IPS DF 6.9 (cell line): ENCODE measurements at places on chromosomes 13 and 19.

DNA sequence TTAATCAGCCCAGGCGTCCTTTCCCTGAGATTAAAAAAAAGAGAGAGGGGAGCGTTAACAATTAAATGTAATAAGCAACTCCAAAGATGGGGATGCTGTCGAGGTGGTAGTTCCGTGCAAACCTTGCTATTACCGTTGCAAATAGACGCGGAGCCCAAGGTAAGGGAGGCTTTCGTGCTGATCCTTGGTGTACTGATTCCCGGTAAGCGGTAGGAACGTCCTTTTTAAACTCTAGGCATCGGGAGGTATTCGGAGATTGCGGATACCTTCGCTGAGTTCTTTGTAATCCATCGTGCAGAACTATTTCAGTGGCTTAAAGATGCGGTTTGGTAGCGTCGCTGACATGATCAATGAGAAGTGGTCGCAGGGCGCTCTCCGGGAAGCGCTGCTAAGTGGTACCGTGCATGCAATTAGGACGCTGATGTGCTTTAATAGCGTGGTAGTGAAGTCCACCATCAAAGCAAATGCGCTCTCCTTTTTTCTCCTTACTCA is 3.1 kb downstream of the SLITRK5 start:
- DNase-seq = no peak
- peak overlapping the region; percentile 8; the same call in 1 of the 2 replicates for H3K4me3 ChIP-seq
- H3K4me1 ChIP-seq = peaks cover 5% of the 10 kb centered on the region; the same call in 1 of the 2 replicates

DNA sequence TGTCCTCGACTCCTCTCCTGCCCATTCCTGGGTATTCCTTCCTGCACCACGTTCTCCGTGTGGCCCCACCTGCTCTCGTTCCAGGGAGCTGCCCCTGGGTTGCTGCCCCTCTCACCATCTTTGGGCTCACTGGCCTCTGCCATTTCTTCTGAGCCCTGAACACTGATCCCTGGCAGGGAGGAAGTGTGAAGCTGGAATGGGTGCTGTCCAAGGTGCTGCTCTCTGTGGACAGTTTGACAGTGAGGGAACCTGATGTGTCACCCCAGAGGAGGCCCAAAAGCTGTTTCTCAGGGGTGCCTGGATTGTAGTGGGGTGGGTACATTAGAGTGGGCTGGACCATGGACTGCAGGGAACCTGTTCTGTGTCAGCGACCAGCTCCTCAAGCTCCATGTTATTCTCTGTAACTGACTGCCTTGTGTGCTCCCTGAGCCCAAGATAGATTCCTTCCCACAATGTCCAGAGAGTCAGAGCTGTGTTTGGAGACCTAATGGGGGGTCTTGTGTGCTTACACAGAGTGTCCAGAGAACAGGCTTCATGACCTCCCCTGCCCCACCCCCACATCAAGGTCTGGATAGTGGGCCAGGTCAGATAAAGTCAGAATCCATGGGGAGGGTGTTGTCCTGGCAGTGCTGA is 7.2 kb upstream of the CEACAM8 start:
- no peak for DNase-seq
- H3K27me3 ChIP-seq = no peaks in the 10 kb centered on the region
- no peaks in the 10 kb centered on the region for H3K36me3 ChIP-seq
- no peaks in the 10 kb centered on the region for H3K4me1 ChIP-seq
- H3K4me3 ChIP-seq = no peak overlapping the region

GRCh38 chr19:49987159-49987698 is 26.3 kb upstream of the SIGLEC11 start:
- H3K36me3 ChIP-seq = no peaks in the 10 kb centered on the region
- no peaks in the 10 kb centered on the region for H3K4me1 ChIP-seq
- H3K4me3 ChIP-seq = no peak overlapping the region
- no peaks in the 10 kb centered on the region for H3K27me3 ChIP-seq
- DNase-seq = peak; percentile 94
- H3K27ac ChIP-seq = no peak overlapping the region

DNA sequence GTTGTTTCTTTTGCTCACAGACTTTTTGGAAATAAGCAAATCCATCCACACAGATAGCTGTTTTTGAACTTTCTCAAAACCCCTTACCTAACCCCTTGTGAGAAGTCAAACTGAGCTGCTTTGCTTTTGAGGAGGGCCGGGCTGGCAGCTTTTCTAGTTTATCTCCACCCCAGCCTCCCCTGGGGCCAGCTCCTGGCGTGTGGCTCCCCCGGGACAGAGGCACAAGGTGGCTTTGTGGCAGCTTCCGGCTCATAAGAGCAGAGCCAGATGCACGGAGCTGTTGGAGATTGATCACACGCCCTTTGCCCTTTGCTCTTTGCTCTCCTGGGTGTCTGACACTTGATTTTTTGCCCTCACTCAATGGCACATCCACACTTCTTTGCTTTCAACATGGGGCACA is 24.9 kb upstream of the RNF113B start:
- H3K4me3 ChIP-seq = no peak overlapping the region
- H3K36me3 ChIP-seq = no peaks in the 10 kb centered on the region
- H3K27me3 ChIP-seq = no peaks in the 10 kb centered on the region
- no peak for DNase-seq
- no peak overlapping the region for H3K27ac ChIP-seq
- H3K4me1 ChIP-seq = peaks cover 4% of the 10 kb centered on the region; the same call in 1 of the 2 replicates

DNA sequence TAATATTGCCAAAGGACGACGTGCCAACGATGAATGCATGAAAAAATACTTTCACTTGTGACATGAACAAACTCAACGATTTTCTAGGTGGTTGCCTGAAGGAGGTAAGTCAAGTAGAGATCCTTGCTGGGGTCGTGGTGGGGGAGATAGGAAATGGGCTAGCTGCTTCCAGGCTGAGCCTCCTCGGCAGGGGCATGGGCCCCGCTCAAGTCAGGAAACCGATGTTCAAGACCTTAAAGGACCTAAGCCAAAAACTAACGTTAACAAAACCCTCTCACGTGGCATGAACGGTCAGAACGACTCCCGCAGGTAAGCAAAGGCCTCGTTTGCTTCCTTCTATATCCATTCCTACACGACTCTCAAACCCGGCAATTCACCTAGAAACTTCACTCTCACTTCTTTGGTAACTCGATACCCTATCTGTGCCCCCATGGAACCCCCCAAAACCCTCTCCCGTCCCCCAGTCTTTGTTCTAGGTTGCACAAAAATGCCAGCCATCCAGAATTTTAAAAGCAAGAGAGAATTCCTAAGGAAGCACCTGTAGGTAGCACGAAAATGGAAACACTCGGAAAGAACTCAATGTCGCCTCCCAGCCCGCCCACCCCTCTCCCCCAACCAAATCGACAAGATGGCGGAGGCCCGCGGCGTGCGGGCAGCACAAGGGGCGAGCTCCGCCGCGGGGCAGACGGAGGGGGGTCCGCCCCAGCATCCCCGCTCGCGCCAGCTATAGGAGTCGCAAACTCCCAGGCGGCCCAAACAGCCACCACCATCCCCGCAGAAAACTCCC is 13.6 kb downstream of the ACP4 start:
- no peaks in the 10 kb centered on the region for H3K4me1 ChIP-seq
- peak overlapping the region; percentile 100 for H3K4me3 ChIP-seq
- no peak for DNase-seq
- no peak overlapping the region for H3K27ac ChIP-seq

DNA sequence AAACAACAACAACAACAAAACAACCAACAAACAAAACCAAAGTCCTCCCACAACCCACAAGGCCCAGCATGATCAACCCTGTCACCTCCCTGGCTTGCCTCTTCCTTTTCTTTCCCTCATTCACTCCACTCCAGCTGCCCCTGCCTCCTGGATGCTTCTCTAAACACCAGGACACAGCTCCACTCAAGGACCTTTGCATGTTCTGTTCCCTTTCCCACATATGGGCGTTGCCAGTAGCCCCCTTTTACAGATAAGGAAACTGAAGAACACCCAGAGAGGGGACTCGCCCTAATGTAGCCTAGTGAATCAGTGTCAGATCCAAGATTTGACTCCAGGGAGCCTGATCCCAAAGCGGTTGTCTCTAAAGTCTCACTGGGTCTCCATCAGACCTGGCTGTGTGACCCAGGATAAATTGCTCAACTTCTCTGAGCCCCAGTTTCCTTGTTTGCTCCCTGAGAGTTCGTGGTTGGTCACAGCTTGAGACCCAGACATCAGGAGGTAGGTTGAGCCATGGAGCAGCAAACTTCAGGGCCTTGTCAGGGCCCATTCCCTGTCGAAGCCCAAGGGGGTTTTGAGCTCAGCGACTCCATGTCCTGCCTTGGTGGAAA is 3.0 kb upstream of the DOCK6 start:
- H3K36me3 ChIP-seq = no peaks in the 10 kb centered on the region
- no peaks in the 10 kb centered on the region for H3K27me3 ChIP-seq
- peaks cover 2% of the 10 kb centered on the region; the same call in 1 of the 2 replicates for H3K4me1 ChIP-seq
- no peak overlapping the region for H3K27ac ChIP-seq
- no peak overlapping the region for H3K4me3 ChIP-seq

DNA sequence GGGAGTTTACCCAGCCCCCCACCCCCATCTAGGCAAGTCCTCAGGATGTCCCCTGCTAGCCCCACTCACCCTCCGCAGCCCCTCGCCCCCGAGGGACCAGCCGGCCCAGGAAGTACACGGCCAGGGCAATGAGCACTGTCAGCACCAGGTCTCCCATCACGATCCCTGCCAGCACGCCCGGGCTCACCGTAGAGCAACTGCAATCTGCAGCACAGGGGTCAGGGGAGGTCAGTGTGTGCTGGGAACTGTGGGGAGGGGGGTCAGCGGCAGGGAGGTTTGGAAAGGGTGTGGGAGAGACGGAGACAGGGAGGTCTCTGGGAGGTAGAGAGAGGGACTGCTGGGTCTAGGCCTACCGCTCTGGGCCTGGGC is 734 bp downstream of the TYROBP start:
- no peak overlapping the region for H3K27ac ChIP-seq
- peaks cover 6% of the 10 kb centered on the region for H3K4me1 ChIP-seq
- no peak for DNase-seq
- no peak overlapping the region for H3K4me3 ChIP-seq
- no peaks in the 10 kb centered on the region for H3K27me3 ChIP-seq

DNA sequence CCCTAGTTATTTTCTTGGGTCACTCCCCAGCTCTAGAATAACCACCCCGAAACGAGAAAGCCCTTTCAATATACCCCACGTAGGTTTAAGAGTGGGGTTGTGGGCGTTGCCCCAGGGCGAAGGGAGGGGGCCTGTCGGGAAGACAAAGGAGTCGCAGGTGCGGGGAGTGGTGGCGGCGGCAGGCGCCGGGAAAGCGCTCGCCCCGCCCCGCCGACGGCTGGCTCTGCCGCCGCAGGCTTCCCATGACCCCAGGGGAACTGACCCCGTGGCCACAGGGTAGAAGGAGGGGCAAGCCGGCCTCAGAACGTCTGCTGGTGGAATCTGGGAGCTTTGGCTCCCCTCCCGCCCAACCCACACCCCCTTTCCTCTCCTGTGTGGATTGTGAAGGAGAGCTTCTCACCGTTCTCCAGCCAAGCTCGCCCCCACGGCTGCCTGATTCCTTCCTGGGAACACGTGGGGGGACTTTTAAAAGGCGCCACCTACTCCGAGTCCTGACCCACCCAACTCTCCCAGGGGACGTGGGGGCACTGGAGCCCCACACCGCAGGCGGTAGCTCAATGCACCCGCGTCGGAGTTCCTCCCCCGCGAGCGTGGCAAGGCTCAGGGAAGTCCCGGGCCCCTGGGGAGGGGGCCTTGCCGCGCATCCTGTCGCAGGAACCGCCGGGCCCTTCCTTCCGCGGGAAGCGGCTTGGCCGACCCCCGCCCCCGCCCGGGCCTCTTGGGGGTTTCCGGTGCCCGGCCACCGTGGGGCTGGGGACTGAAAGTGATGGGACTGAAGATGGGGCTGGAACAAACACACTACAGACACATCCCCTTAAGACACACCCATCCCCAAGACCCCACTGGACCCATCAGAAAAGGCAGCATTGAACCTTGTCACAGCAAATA is 5.5 kb downstream of the IER2 start:
- peaks cover 3% of the 10 kb centered on the region for H3K36me3 ChIP-seq
- H3K27me3 ChIP-seq = no peaks in the 10 kb centered on the region
- H3K4me1 ChIP-seq = peaks cover 2% of the 10 kb centered on the region
- no peak for DNase-seq
- H3K4me3 ChIP-seq = peak overlapping the region; percentile 75; the same call in 1 of the 2 replicates

DNA sequence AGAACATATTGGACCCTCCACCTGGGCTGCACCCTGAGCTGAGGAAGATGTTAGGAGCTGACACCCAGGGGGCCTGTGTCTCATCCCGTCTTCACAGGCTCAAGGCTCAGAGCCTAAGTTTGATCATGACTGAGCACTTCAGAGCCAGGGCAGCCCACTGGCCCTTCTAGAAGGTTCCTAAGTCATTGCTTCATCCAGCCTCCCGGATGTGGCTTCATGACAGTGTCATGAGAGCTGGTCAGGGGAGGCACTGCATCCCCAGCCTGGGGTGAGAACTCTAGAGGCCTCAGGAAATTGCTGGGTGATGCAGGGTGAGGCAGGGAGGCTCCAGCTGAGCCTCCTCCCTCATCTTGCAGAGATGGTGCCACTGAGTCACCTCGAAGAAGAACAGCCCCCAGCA is 24.9 kb upstream of the PIK3R2 start:
- DNase-seq = no peak
- peaks cover 10% of the 10 kb centered on the region; the same call in 1 of the 2 replicates for H3K36me3 ChIP-seq
- H3K27me3 ChIP-seq = no peaks in the 10 kb centered on the region
- H3K27ac ChIP-seq = no peak overlapping the region
- H3K4me3 ChIP-seq = no peak overlapping the region

DNA sequence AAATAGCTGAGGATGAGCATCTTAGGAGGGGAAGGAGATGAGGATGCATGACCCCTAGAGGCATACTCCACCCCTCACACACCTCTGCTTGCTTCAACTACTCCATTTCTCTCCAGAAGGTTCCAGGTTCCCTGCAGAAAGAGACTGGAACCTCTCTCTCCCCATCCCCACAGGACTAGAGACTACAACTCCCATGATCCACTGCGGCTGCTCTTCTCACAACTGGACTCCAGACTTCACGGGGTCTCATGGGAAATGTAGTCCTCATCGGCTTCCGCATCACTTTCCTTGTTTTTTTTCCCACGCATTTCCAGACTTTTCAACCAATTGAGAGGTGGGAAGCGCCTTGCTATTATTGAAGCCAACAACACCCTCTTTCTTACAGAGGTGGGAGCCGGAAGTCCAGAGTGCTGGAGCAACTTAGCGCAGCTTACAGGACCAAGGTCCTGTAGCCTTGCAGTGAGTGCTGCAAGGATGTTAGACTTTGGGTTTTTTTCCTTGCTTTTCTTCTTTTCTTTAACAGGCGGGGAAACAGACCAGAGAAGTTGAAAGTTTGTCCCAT is 13.9 kb upstream of the CACNG6 start:
- no peak overlapping the region for H3K27ac ChIP-seq
- peaks cover 6% of the 10 kb centered on the region; the same call in 1 of the 2 replicates for H3K4me1 ChIP-seq
- DNase-seq = no peak
- peak overlapping the region; percentile 62; the same call in 1 of the 2 replicates for H3K4me3 ChIP-seq

DNA sequence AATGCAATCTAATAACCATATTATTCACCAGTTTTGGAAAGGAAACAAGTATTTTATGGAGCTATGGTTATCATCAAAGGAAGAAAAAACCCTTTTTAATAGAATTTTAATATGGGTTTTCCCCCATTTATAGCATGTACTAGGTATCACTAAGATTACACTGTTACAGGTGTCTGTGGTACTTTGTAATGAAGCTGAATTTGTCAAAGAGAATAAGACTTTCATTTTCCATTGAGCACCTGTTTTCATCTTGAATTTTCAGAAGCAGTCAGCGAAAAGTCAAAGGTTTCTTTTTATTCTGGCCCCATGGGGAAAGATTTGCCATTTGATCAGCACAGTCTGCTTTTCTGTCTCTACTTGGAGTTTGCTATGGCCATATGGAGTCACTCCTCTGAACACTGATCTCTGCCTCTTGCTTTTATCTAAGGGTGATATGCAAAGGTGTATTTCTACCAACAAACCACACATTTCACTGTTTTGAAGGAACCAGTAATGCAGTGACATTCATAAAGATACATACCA is 590.0 kb downstream of the DCT start:
- no peaks in the 10 kb centered on the region for H3K36me3 ChIP-seq
- H3K4me3 ChIP-seq = no peak overlapping the region
- DNase-seq = no peak
